ENCODE measurements at places on chromosomes 2 and 18.

- peak; percentile 30 for ATAC-seq
Measured at GRCh38 chr2:188978291-188979081, 4.3 kb downstream of the COL3A1 start.

- ATAC-seq: no peak
Measured at GRCh38 chr2:23459032-23459431, 74.1 kb downstream of the KLHL29 start.

DNA sequence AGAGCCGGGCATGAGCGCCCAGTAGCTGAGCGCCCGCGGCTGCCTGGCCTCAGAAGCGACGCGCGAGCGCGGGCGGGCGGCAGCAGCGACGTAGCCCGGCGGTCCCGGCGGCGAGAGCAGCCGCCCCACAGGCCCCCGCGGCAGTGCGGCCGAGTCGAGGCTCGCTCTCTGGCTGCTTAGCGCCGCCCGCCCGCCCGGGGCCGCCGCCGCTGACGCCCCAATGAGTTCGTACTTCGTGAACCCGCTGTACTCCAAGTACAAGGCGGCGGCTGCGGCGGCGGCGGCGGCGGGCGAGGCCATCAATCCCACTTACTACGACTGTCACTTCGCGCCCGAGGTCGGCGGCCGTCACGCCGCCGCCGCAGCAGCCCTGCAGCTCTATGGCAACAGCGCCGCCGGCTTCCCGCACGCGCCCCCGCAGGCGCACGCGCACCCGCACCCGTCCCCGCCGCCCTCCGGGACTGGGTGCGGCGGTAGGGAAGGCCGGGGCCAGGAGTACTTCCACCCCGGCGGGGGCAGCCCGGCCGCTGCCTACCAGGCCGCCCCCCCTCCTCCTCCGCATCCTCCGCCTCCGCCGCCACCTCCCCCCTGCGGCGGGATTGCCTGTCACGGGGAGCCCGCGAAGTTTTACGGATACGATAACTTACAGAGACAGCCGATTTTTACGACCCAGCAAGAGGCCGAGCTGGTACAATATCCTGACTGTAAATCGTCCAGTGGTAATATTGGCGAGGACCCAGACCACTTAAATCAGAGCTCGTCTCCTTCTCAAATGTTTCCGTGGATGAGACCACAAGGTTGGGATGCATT lies 847 bp downstream of the HOXD8 start:
- peak; percentile 52 for ATAC-seq

DNA sequence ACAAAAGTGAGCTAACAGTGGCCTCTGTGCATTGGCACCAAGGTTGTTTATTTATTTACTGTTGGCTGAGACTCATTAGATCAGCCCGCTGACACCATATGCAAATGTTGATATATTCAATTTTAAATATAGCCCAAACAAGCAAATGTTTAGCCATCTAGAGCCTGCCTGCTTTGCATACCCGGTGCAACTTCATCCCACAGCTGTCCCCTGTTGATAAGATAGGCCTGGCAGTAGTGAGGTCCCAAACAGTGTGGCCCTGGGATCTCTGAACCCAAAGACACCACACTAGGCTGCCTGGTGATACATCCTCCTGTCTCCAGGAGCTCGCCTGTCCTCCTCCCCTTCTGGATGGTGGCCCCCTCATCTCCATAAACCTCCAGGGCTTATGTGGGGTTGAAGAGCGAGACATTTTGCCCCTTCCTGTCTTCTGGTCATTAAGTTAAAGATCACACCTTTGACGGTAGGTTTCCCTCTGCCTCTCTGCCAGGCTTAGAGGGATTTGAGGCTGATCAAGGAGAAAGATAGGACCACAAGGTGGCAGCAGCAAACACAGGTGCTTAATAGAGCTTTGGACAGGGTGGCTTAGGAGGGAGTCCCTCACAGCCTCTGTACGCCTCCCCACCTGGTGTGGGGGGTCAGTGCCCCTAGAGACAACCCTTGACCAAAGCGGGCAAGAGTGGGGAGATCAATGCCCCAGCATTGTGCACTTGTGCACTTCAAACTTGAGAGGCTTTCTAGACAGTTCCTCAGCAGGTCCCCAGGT lies 23.7 kb upstream of the MYO5B start:
- no peak for ATAC-seq

GRCh38 chr2:121955426-121955825 lies 200.0 kb downstream of the TSN start:
- no peak for ATAC-seq

All from gastroesophageal sphincter (tissue), 4 donors.